Tibial nerve (tissue), 4 donors: ENCODE measurements at places on chromosomes 4 and X. TPM values are rescaled to one million over a fixed set of nuclear protein-coding genes. Genes with fewer than 3 reads are reported as not detected.

GRCh38 chr4:26455571-26455970 lies 34.7 kb downstream of the CCKAR start:
- H3K4me1 ChIP-seq: no peaks in the 10 kb centered on the region
- no peaks in the 10 kb centered on the region for H3K27me3 ChIP-seq
- no peak for DNase-seq
- no peak overlapping the region for H3K27ac ChIP-seq
- H3K36me3 ChIP-seq: no peaks in the 10 kb centered on the region

PLAC8 gene
- total RNA-seq: 5.7 TPM

DCAF12L2 gene
- 1.7 TPM for total RNA-seq

DNA sequence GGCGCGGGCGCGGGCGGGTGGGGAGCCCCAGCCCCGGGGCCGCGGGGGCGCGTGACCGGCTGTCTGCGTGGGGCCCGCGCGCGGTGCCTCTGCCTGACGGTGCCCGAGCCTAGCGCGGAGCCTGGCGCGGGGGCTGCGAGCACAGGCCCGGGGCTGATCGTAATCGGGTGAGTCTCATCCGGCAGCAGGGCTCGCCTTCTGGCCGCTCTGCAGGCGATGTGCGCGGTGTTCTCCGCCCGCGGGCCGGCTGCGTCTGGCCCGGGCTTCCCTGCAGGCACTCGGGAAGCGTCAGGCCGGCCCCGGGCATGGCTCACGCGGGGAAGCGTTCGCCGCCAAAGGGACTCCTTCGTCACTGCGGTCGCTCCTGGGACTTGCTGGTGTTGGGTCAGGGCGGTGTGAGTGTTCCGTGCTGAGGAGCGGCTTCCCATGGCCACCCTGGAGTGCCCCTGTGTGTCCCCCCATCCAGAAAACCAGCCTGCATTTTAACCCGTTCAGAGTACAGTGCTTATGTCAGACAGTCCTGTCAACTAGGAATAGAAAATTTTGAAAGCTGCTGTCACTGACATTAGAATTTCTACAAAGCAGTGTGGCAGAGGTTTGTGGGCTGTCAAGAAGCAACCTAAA lies 40.6 kb downstream of the FAM149A start:
- peaks cover 24% of the 10 kb centered on the region for H3K4me1 ChIP-seq
- H3K27me3 ChIP-seq: no peaks in the 10 kb centered on the region

GRCh38 chr4:139852612-139853269 lies 187.1 kb downstream of the MGST2 start:
- DNase-seq: no peak
- no peaks in the 10 kb centered on the region for H3K4me1 ChIP-seq
- H3K27ac ChIP-seq: no peak overlapping the region
- H3K4me3 ChIP-seq: no peak overlapping the region
- no peaks in the 10 kb centered on the region for H3K27me3 ChIP-seq
- H3K36me3 ChIP-seq: no peaks in the 10 kb centered on the region

CCDC158 gene
- 0.39 TPM for total RNA-seq

DNA sequence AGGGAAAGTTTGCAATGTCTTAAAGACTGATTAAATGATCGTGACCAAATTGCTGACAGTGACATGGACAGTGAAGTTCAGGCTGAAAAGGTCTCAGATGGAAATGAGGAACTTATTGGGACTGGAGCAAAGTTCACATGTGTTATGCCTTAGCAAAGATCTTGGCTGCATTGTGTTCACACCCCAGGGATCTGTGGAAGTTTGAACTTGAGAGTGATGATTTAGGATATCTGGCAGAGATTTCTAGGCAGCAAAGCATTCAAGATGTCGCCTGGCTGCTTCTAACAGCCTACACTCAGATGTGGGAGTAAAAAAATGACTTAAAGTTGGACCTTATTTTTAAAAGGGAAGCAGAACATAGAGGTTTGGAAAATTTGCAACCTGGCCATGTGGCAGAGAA lies 21.4 kb downstream of the SCARB2 start:
- DNase-seq: no peak
- H3K36me3 ChIP-seq: no peaks in the 10 kb centered on the region
- H3K27me3 ChIP-seq: no peaks in the 10 kb centered on the region
- peak overlapping the region; percentile 4 for H3K27ac ChIP-seq

PCDH19 gene
- total RNA-seq: 6.3 TPM

DNA sequence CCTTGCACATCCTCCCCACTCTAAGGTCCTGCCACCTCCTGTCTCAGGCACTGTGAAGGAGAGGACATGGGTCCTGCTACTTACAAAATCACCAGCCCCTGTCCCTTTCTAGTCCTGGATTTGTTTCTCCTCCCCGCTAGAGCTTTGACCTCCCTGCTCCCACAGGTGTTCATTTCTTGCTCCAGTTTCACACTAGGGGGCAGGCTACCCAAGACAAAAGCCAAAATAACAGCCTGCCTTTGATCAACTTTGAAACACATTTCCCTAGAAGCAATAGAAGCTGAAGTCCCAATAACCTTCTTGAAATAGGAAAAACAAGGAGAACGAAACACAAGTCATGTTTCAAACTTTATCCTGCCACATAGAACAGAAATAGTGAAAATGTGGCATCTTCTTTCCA lies 164.4 kb downstream of the QDPR start:
- H3K27ac ChIP-seq: no peak overlapping the region
- peak; percentile 48 for DNase-seq
- no peaks in the 10 kb centered on the region for H3K27me3 ChIP-seq
- H3K36me3 ChIP-seq: no peaks in the 10 kb centered on the region

DNA sequence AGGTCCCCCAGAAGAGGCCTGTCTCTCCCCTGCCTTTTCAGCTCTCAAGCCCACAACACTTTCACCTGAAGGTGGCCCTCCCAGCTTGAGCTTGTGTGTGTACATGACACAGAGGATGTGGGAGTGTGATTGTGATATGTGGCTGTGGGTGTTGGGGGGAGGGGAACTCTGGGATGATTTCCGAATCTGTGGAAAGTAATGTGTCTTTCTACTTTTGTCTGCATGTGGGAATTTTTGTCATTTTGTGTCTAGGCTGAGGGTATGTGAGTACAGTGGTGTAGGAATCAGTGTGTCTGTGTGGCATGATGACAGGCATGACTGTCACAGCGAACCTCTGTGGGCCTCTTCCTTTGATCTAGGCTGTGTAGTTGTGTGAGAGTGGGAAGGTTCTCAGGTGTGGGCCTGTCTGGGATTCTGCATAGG lies 6.4 kb downstream of the SYP start:
- no peaks in the 10 kb centered on the region for H3K27me3 ChIP-seq
- no peak overlapping the region for H3K27ac ChIP-seq
- no peak for DNase-seq

ZNF185 gene
- 17.1 TPM for total RNA-seq

RASSF6 gene
- not detected for total RNA-seq

DNA sequence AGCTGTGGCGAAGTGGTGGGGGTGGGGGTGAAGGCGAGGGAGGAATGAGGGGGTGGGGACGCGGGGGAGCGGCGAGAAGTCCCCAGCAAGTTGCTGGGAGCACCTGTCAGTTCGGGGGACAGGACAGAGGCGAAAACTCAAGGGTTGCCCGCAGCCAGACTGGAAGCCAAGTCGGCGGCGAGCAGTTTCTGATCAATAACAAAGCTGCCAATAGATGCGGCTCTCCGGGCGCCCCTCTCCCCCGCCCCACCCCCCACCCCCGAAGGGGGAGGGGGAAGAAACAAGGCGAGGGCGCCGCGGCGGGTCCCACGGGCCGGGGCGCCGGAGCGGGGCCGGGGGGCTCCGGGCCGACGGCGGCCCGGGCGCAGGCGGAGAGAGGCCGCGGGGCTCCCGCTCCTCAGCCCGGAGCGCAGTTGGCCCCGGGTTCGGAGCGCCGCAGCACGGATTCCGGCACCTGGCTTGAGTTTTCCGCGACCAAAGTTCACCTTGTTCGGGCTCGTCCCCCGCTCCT lies 379 bp downstream of the PDGFC start:
- peak overlapping the region; percentile 62 for H3K27ac ChIP-seq
- H3K36me3 ChIP-seq: no peaks in the 10 kb centered on the region
- peak overlapping the region; percentile 67 for H3K4me3 ChIP-seq
- DNase-seq: no peak
- no peaks in the 10 kb centered on the region for H3K27me3 ChIP-seq

RAP2C gene
- 21.1 TPM for total RNA-seq

LPAR4 gene
- total RNA-seq: 0.20 TPM

DNA sequence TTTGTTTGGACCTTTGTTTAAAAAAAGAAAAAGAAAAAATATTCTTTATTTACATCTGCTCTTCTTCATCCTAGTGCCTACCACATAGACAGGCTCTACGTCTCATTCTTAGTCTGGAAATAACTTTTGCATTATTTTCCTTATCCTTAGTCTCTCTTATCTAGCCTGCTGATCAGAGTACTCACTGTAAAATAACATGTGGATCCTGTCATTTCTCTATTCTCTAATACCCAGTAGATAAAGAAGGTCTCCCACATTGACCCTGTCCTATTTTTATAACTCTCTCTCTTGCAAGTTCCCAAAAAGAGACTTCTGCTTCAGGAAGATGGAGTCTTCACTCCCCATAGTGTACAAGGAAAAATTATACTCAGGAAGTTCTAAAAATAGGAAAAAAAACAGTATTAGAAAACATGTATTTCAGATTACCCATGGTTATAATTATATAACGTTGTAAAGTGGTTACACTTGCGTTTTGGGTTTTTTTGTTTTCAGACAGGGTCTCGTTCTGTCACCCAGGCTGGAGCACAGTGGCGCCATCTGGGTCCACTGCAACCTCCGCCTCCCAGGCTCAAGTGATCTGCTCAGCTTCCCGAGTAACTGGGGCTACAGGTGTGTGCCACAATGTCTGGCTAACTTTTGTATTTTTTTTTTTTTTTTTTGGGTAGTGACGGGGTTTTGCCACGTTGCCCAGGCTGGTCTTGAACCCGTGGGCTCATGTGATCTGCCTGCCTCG lies 23.8 kb downstream of the ZFX start:
- H3K27ac ChIP-seq: no peak overlapping the region
- H3K4me1 ChIP-seq: peaks cover 8% of the 10 kb centered on the region
- H3K4me3 ChIP-seq: no peak overlapping the region
- no peak for DNase-seq

- no peaks in the 10 kb centered on the region for H3K36me3 ChIP-seq
- no peaks in the 10 kb centered on the region for H3K27me3 ChIP-seq
- no peak for DNase-seq
- no peak overlapping the region for H3K4me3 ChIP-seq
- no peak overlapping the region for H3K27ac ChIP-seq
- H3K4me1 ChIP-seq: no peaks in the 10 kb centered on the region
Observed at GRCh38 chrX:17697191-17697590, 40.1 kb upstream of the SCML1 start.

DNA sequence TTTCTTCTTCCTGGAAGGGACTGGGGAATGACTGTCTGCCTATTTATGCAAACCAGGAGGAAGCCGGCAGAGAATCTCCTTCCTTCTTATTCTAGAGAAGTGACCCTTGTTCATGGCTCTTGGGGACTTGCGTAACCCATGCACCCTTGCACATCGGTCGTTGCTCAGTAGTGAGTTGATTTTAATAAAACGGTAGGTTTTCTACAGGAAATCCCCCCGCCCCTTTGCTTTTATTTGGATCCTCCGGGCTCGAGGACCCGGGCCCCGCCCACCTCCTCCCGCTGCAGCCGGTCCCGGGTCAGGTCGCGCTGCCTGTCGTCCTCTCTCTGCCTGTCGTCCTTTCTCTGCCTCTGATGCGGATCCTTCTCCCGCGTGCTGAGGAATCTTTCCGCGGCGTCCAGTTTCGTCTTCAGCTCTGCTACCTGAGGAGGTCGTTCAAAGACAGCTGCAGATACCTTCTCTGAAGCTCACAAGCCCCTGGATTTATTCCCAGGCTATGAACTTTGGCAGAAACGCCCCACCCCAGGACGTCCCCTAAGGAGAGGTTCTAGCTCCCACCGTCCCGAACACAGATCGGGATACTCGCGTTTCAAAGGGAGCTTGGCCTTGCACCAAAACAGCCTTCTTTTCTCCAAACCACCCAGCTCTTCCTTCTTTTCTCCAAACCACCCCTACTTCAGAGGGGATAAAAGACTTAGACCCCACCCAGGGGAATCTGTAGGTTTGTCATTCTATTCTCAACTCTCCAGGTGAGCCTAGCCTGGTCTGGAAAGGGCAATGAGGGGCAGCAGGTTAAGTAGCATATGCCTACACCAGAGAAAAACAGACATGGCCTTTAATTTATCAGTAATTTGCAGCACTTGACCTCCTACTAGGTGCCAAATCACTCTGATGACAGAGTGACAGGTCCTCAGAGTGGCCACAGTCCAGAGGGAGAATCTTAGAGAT lies 7.0 kb downstream of the TNIP3 start:
- no peaks in the 10 kb centered on the region for H3K36me3 ChIP-seq
- peak overlapping the region; percentile 51 for H3K4me3 ChIP-seq
- H3K4me1 ChIP-seq: no peaks in the 10 kb centered on the region
- H3K27me3 ChIP-seq: no peaks in the 10 kb centered on the region
- DNase-seq: no peak

GRCh38 chr4:123984886-123985285 lies 588.3 kb downstream of the SPRY1 start:
- peaks cover 6% of the 10 kb centered on the region for H3K4me1 ChIP-seq
- DNase-seq: no peak
- peak overlapping the region; percentile 37 for H3K27ac ChIP-seq
- no peaks in the 10 kb centered on the region for H3K36me3 ChIP-seq
- H3K4me3 ChIP-seq: no peak overlapping the region

FAM114A1 gene
- 107 TPM for total RNA-seq

DNA sequence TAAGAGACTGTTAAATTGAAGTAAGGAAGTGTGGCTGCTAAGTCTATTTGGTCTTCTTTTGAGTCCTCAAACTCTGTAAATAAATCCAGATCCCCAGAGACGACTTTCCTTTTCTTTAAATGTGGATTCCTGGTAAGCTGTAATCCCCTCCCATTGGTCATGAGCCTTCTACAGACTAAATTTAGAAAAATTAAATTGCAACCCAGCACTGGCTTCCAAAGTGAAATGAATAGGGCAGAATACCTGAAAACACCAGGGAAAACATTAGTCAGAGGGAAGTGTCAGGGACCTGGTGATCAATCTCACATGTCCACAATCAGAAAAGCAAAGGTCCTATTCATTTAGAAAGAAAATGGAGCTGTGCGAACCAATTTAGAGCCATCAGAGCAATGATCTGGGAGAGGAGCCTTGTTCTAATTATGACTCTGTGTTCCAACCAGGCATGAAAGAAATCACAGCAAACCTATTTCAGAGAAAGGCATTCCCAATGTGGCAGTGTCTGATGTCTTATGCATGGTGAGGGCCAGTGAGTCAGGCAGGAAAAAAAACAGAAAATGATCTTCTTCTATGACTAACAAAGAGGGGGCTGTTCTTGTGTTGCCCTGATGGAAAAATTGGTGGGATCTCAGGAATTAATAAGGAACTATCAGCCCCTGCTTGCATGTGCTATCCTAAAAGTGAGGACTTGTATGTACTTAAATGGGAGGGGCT lies 19.8 kb upstream of the CCDC149 start:
- H3K4me3 ChIP-seq: no peak overlapping the region
- no peak for DNase-seq
- no peaks in the 10 kb centered on the region for H3K27me3 ChIP-seq
- H3K4me1 ChIP-seq: no peaks in the 10 kb centered on the region
- H3K27ac ChIP-seq: no peak overlapping the region
- no peaks in the 10 kb centered on the region for H3K36me3 ChIP-seq

HS3ST1 gene
- total RNA-seq: 6.0 TPM

NSUN7 gene
- total RNA-seq: 3.1 TPM
